ENCODE measurements at places on chromosomes 2 and 18.

DNA sequence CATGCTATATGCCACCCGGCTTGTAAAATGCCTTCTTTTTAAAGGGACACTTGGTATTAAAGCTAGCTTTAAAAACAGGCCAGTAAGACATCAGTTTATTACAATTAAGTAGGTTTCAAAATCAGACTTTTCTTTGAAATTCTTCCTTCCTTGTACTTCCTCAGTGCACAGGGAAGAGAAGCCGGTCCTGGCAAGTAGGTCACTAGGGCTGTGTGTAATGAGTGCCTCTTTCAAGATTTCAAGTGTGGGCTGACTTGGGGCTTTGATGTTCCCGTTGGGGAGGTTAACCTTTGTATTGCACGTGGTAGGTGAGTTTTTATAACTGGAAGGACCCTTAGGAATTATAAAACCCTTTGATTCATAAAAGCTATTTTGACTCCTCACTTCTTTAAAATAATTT lies 566.4 kb upstream of the ID2 start:
- DNase-seq = no peak

GRCh38 chr2:235793163-235793752 lies 299.4 kb downstream of the AGAP1 start:
- no peak for DNase-seq

GRCh38 chr2:207432453-207432852 lies 97.3 kb upstream of the CREB1 start:
- no peak for DNase-seq

DNA sequence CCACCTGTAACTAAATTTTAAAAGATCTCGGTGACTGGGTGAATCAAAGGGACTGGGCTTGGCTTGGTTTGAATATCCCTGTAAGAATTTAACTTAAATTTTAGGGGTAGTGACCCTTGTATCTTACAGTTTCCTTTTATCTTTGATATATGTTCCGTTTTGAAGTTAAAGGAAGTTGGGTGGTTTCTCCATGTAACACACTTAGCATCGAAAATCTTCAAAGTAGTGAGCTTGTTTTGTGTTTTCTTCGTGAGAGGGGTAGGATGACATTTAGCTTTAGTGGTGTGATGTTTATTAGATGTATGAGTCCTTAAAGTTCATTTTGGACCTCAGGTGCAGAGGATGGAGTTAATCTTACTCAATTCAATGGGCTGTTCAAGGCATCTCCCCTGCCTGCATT lies 1.6 kb downstream of the WDR7 start:
- DNase-seq = no peak

DNA sequence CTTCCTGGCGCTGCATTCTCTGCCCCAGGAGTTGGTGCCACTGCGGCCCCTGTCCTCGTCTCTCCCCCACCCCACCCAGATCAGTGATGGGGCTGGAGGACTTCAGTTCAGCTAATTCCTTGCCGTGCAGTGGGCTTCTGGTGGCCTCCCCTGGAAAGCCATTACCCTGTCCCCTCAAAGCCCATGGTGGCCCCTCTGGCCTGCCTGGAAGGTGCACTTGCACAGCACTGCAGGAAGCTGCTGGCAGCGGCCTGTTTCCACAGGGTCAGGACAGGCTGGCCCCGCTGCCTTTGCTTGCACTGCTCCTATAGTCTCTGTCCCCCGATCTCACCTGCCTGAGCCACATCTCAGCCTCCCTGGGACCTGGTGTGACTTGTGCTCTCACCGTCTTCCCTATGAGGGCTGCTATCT lies 105.1 kb downstream of the USP40 start:
- no peak for DNase-seq

- peak; percentile 92 for DNase-seq
These were observed 119.8 kb downstream of the BCL2 start for GRCh38 chr18:63199743-63200241.

DNA sequence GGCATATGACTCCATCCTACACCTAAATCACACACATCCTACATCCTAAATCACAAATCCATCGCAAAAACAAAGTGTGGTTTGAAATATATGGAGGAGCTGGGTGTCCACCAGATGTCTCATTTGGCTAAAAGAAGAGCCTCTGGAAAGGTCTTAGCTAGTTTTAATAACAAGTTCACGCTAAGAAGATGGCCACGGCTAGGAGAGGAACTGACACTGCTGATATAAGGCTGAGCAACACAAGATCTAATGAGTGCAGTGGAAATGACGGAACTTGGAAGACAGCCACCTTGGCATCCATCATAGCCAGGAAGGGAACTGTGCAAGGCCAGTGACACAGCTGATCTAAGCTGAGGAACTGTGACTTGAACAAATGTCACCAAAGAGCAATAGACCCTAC lies 60.0 kb upstream of the AGAP1 start:
- no peak for DNase-seq

Data from CD4-positive, alpha-beta T cell treated with Interleukin-15 for 4 hours (primary cell).